ENCODE measurements at places on chromosomes 13 and 19.

DNA sequence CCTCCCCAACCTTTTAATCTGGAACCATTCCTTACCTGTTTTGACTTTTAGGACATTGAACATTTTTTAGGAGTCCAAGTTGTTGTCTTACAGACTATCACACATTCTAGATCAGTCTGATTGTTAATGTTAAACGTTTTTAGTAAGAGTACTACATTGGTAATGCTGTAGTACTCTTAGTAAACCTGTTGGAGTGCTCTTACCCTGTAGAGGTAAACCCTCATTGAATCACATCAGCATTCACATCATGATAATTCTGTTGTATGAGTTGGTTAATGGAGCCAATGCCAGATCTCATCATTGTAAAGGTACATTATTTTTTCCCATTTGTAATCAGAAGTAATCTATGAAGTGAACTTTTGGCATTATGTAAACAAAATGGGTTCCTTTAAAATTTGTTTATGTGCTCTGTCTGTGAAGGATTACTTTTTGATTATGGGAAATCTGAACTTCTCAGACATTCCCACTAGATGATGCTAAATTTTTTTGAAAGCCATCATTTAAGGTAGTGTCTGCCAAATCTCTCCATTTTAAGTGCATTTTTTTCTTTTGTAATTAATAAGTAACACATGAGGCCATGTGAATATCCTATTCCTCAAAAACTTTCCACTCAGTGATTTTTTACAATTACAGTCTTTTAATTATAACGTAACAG, 55.2 kb downstream of the VWA8 start:
- no peak for DNase-seq

DNA sequence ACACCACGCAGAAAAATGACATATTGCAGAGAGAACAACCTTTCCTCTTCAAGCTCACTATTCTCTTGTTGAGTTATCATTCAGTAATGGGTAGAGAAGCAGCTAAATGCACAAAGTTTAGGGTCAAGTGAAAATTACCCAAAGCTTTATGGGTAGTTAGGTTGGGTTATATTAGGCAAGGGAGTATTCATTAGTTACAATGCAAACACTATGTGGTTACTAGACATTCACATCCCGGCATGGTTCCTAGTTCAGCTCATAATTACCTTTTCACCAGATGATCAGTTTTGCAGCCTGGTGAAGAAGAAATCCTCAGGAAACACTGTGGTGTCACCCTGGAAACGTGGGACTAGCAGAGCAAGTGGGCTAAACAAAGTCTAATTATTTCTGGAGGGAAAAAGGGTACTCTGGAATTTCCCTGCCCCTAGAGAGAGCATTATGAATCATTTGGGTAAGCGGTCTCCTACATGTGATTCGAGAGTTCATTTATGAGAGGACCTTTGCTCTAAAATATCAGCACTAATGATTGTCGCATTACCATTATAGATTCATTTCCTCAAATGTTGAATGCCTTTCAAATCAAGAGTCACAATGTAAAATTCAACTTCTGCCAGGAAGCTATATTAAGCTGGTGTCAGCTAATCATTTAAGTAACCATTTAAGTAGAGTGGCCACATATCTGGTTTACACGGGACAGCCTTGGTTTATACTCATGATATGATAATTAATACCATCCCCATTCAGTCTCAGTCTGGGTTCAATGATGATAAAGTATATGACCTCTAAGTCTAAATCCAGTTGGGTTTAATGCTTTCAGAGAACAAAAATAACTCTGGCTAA, 1208.0 kb downstream of the DIAPH3 start:
- DNase-seq: no peak

DNA sequence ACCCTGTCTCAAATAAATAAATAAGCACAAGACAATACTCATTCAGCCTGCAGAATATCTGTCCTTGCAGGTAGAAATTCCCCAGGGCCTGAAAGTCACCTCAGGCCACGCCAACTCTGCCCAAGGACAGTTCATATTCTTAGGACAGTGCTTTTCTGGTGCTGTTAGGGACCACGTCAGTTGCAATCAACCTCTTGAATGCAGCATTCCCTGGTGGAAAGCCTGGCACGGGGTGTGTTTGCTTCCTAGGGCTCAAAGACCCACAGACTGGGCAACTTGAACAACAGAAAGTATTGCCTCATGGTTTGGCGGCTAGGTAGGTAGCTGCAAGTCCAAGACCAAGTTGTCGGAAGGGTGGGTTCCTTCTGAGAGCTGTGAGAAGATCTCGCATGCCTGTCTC, 160.3 kb downstream of the KCTD15 start:
- no peak for DNase-seq

- no peak for DNase-seq
Measured at GRCh38 chr19:45173816-45174215, 4.2 kb downstream of the TRAPPC6A start.

DNA sequence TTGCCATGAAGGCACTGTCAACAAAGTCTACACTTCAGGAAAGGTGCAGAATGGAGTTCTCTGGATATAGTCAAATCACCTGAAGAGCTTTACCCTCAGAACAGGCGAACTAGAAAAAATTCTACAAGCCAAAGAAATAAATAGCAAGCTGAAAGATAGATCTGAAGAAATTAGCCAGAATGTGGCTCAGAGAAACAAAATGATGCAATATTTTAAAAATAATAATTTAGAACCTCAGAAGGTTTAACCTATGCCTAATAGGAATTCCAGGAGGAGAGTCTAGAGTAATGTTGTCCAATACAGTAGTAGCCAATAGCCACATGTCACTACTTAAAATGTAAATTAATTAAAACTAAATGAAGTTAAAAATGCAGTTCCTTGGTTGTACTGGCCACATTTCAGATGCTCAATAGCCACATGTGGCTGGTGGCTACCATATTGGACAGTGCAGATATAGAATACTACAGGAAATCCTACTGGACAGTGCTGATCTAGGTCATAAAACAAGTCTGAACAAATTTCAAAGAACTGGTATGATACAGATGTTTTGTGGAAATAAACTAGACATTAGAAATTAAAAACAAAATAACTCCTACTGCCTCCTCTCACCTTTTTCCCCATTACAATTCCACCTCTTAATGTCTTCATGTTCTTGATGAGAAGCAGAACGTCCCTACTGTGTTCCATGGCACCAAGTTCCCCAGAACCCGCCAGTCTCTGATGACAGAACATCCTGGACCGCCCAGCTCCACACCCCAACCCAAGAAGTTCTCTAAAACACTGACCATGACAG, 679 bp upstream of the CDADC1 start:
- no peak for DNase-seq

DNA sequence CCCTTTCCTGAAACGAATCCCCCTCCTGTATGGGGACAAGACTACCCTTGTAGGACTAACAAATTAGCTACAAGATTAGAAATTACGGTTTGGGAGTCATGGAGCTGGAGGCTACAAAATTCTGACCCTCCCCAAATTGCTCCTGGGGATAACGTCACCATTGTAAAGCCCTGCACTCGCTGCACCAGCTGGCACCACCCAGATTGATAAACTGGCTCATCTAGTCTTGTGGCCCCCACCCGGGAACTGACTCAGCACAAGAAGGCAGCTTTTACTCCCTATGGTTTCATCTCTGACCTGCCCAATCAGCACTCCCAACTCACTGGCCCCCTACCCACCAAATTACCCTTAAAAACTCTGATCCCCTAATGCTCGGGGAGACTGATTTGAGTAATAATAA, 150.6 kb upstream of the TSC22D1 start:
- DNase-seq: no peak

- DNase-seq: no peak
Measured at GRCh38 chr13:51861723-51862300, at the start of gene CCDC70. TSS of gene CCDC70 (plus strand) at chr13:51861969. CDS start at chr13:51865412, 3,443 bp downstream.

GRCh38 chr13:40060296-40061007, 405.0 kb downstream of the COG6 start:
- DNase-seq: no peak

GRCh38 chr13:39981056-39981455, 325.6 kb downstream of the COG6 start:
- DNase-seq: no peak

- no peak for DNase-seq
Measured at GRCh38 chr13:20891034-20891433, 11.5 kb downstream of the XPO4 start.

DNA sequence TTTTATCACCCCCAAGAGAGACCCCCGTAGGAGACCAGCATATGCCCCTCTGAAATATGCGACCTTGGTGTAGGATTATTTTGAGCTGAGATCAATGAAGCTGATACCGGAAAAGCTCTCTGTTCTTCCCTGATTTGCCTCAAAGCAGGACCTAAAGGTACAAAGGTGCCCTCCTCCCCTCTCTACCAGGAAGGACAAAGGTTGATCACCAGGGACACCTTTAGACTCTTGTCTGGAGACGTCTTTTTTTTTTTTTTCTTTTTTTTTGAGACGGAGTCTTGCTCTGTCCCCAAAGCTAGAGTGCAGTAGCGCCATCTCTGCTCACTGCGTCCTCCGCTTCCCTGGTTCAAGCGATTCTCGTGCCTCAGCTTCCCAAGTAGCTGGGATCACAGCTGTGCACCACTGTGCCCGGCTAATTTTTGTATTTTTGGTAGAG, 792 bp upstream of the PEX11G start:
- DNase-seq: no peak

- no peak for DNase-seq
Measured at GRCh38 chr13:24662195-24663088, 17.8 kb upstream of the ATP12A start.

DNA sequence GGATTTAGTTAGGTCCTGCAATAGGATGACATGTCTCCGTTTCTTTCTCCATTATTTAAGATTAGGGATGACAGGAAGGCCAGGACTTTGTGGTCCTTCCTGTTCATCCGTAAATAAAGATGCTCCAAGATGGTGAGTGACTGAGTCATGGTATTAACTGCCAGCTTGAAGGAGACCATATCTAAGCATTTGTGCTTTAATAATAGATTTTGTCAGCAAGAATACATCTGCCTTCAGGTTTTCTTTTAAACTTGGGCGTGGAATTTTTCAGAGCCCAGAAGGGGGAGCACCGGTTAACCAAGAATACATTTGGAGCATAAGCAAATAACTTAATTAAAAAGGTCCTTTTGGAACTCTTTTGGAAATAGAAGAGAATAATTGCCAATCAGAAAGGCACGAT, 68.2 kb downstream of the ARHGAP35 start:
- no peak for DNase-seq

DNA sequence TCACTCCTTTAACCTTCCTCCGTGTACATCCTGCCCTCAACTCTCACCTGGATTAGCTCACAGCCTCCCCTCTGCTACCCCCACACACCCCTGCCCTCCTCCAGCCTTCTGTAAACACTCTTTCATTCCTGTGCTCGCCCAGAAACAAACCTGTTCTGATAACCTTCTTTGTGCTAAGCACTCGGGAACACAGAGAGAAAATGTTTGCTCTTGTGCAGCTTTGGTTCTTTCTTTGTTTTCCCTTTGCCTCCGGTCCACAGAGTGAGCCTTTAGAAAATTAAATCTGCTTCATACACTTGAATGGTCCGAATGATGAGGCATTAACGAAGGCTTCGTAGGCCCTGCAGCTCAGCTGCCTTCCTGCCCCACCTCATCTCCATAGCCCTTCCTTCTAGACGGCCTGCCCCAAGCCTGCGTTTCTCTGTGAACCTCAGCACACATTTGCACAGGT, 6.6 kb upstream of the ZDHHC20 start:
- DNase-seq: no peak

DNA sequence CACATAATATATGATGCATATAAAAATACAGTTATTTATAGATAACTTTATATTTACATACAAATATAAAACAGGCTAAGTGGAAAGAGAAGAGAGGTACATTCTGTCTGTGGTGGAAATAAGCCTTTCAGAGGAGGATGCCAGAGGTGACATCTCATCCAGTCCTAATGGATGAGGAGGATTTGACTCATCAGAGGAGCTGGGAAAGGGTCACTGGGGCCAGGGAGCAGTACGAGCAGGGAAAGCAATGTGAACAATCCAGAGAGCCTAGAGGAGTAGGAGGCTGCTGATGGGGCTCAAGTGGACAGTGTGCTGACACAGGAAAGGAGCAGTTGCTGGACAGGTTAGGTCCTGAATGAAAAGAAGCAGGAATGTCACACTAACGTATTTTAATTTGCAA, 18.6 kb downstream of the NALCN start:
- no peak for DNase-seq

DNA sequence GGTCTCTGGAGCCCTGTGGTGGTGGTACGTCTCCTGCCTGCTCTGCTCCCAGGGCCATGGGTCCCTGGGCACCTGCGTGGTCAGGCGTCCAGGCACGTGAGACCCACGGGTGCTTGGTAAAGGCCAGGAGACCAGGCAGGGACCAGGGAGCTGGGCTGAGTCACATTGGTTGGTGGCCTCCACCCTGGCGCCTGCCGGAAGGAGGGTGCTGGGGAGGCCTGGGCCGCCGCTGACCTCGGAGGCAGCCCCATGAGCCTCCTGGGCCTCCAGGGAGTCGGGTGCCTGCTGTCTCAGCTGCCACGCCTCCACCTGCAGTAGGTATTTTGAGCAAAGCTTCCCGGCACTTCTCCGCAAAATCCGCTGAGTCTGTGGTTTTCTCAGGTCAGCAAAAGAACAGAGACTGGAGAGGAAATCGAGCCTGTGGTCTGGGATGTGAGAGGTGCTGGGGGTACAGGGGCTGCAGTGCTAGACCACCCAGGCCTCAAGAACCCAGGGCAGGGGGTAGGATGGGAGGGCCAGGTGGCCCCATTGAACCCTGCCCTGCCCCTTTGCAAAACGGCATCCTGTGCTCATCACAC, 3.6 kb upstream of the PLK5 start:
- DNase-seq: no peak

- no peak for DNase-seq
Measured at GRCh38 chr19:53915000-53915399, 5.9 kb downstream of the CACNG7 start.

- no peak for DNase-seq
Measured at GRCh38 chr19:10864538-10864899, 6.8 kb upstream of the CARM1 start.

- no peak for DNase-seq
Measured at GRCh38 chr19:46845959-46846459, 4.6 kb downstream of the AP2S1 start.

- DNase-seq: no peak
Measured at GRCh38 chr19:32063601-32064000, 281.8 kb upstream of the ZNF507 start.

GRCh38 chr19:11504502-11505031, 1.1 kb downstream of the ZNF653 start:
- DNase-seq: no peak

All from left renal cortex interstitium (tissue), 4 donors.